ENCODE measurements at places on chromosomes 5 and 9. TPM values are rescaled to one million over a fixed set of nuclear protein-coding genes. Genes with fewer than 3 reads are reported as not detected.

DNA sequence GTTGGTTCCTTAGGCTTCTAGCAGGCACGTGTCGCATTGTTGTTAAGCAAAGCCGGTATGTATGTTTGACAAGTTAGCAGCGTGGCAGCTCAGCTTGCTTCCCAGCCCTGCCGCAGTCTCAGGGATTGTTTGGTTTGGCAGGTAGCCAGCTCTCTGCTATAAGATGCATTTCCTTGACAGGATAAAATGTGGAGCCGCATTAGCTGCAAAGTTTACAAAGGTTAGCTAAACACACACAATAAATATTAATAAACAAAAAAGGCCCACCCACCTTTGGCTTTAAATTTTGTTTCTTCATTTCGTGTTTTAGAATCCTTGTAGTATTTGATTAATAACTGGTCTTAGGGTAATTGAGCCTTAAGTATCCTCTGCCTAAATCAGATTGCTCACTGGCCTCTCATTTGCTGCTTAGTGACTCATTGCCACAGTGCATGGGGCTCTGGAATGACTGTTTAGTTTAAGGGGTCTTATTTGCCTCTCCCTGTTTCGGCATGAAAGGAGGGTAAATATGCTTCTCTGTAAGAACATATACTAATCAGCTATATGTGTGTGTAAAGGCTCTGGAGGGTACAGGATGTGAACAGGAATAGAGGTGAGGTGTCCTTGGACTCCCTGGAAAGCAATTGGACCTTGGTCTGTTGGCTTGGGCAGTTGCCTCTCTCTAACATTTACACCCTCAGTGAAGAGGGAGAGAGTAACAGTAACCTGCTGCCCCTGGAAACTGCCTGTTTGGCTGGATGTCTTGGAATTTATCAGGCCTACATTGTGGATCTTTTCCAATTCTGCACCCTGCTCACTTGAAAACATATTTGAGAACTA is 122.0 kb downstream of the GDNF start:
- DNase-seq = no peak

DNA sequence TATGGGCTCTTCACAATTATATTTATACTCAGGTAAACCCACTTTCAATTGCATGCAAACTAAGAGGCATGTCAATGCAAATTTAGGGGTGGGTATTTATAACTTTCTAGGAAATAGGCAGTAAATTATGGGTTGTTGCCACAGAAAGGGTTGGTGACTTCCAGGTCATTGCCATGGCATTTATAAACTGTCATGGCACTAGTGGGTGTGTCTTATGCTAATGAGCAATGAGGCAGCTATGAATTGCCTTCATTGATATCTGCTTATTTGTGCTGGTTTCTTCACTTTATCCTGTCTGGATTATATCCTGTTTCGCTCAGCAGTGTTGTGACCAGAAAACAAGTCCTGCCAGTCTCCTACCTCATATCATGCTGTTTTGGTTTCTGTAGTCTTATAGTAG is 597.3 kb upstream of the DAB2 start:
- DNase-seq = no peak

DNA sequence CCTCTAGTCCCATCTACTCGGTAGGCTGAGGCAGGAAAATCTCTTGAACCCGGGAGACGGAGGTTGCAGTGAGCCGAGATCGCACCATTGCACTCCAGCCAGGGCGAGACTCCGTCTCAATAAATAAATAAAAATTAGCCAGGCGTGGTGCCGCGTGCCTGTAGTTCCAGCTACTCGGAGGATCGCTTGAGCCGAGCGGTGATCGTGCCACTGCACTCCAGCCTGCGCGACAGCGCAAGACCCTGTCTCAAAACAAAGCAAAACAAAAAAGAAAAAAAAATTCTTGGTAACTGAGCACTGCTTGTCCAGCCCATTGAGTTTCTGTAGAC is 710 bp upstream of the WDR55 start:
- no peak for DNase-seq

GRCh38 chr5:54844266-54844665 is 141.1 kb downstream of the ESM1 start:
- no peak for DNase-seq

GRCh38 chr9:108345826-108346225 is 510.0 kb downstream of the ACTL7B start:
- no peak for DNase-seq

GRCh38 chr5:83494666-83495065 is 23.1 kb downstream of the VCAN start:
- no peak for DNase-seq

DNA sequence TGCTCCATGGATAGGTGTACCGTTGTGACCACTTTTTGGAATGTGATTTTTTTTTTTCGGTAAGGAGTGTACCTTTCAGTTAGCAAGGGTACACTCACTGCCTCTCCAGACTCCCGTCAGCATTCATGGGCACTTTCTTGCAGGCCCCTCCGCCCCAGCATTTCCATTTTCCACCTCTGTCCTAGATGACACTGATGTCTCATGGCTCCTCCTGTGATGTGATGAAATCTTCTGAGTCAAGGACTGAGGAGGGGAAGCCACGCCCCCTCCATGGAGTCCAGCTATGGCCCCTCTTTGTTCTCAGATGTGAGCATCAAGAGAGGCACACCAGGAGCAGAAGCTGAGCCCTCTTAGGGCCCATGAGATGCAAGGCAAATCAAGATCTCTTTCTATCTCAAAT is 61.8 kb downstream of the CTSL start:
- DNase-seq = no peak

DNA sequence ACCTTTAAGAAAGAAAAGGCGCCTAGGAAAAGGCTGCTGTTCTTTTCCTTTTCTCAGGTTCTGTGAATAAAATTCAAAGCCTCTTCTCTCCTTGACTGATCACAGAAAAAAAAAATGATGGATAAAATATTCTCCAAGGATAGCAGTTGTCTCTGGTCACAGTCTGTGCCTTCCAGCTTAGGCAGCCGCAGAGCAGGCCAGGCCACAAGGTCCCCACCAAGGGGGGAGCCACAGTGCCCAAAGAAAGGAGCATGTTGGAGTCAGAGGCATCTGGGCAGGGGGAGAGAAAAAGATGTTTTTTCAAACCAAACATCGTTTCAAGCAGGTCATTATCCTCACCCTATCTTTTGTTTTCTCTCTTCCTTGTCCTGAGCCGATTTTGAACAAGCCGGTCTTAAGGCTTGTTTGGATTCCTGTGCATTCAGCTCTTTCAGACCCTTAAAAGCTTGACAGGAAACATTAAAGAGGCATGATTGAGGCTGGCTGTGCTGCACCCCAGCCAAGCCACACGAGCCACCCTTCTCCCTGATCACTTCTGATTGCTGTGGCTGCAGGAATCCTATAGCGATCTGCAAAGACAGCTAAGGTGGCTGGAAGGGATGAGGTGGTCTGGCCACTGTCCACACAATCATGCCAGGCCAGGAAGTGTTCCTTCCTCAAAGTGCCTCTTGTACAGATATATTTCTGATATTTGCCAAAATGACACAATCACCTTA is 284.6 kb upstream of the TLE4 start:
- DNase-seq = no peak

DNA sequence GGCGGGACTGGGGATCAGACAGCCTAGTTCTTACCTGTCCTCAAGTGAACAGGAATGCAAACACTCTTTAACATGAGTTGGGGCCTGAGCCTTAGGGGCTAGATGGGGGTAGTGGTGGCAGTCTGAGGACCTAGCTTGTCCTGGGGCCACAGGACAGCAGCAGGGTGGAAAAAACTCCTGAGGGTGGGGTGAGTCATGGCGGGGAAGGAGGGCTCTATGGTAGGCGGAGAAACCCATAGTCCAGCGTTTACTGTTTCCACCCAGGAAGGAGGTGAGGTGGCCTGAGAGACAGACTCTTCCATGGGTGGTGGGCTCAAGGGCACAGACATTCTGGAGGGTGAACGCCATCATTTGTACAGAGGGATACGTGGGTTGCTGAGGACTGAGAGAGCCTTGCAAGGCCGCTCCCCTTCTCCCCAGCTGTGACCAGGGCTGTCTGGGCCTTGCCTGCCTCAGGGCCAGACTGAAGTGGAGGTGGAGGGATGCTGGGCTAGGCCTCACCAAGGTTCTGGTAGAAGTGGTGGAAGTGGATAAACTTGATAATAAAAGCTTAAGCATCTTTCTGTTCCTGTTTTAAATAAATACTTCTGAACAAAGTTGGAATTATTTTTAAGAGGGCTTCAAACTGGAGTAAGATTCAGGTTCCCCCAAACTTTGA is 1.1 kb upstream of the TSPAN17 start:
- DNase-seq = no peak

DNA sequence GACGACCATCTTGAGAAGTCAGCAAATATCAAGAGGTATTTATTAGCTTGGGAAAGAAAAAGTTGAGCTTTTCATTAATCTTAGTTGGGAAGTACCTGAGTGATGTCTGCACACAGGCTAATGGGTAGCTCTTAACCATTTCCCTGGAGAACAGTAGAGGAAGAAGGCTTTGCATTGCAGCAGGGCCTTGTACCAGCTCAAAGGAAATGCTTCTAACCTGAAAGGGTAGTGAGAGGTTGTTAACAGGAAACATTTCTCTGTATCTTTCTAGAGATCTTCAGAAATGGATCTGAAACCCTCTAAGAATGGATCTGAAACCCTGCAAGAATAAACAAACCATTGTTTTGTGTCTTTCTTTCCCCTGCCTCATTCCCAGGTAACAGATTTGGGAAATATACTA is 393.3 kb downstream of the PLK2 start:
- no peak for DNase-seq

DNA sequence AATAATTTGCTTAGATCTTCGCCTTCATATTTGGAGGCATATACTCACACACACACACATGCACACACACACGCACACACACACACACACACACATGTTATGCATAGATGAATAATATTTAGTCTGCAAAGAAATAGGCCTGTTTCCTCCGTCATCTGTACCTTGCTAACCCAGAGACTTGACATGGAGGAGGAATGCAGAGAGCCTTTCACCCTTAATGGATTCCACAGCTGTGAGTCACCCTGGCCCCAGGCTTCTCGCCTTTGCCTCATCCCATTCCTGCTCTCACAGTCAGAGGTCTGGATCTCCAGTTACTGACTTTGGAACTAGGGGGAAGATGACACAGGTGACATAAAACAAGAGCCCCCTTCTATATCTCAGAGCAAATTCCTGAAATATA is 29.7 kb downstream of the ZNF462 start:
- DNase-seq = no peak

GRCh38 chr9:91433180-91433579 is 9.5 kb upstream of the NFIL3 start:
- DNase-seq = no peak

- no peak for DNase-seq
Observed at GRCh38 chr5:169628892-169629291, 8.2 kb upstream of the DOCK2 start.

- no peak for DNase-seq
Observed at GRCh38 chr9:107007402-107007801, 144.4 kb downstream of the ZNF462 start.

GRCh38 chr5:157603333-157604190 is 28.0 kb upstream of the ADAM19 start:
- no peak for DNase-seq

DNA sequence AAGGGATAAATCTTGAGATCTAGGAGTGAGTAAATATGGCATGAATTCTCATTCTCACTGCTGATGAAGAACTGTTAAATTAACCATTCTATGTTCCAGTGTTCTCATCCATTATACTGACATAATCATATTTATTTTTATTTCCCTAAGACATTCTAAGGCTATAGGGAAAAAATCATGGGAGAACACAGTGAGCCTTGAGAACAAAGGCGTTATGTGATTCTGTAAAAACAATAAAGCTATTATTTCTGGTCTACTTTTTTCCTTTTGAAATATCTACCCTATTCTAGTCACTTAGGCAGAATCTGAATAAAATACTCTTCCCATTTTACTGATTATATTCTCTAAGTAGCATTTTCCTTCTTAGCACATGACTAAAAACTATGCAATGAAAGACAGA is 155.7 kb upstream of the ADAMTS16 start:
- DNase-seq = no peak

DNA sequence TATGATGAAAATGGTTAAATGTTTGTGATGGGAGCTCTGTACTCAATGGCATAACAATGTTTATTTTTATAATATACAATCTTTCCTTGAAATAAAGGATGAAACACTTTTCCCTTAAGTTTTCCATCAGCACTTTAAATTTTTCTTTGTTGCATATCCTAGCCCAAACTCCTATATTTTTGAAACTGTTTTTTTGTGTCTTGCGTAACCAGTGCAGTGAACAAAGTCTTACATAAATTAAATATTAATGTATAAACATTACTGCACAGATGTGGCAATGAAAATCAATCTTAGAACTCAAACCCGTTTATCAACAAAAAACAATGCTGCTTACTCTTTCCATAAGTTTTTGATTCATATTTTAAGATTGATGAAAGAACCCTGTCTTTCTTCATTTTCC is 34.1 kb upstream of the IL31RA start:
- no peak for DNase-seq

DNA sequence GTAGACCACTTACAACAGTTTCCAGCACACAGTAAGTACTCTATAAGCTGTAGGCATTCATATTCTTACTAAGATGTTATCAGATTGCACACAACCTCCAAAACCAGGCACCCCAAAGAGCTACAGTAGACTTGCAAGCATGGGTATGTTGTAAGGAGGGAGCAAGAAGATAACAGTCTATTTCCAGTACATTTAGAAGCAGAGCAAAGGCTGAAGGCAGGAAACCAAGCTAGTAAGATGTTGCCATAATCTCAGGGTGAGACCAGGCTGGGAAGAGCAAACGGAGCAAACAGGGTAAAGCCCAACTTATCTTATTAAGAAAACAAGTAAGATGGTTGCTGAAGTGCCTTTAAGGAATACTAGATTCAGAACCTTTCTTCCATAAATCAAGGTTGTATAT is 161.1 kb downstream of the GLIS3 start:
- no peak for DNase-seq

DNA sequence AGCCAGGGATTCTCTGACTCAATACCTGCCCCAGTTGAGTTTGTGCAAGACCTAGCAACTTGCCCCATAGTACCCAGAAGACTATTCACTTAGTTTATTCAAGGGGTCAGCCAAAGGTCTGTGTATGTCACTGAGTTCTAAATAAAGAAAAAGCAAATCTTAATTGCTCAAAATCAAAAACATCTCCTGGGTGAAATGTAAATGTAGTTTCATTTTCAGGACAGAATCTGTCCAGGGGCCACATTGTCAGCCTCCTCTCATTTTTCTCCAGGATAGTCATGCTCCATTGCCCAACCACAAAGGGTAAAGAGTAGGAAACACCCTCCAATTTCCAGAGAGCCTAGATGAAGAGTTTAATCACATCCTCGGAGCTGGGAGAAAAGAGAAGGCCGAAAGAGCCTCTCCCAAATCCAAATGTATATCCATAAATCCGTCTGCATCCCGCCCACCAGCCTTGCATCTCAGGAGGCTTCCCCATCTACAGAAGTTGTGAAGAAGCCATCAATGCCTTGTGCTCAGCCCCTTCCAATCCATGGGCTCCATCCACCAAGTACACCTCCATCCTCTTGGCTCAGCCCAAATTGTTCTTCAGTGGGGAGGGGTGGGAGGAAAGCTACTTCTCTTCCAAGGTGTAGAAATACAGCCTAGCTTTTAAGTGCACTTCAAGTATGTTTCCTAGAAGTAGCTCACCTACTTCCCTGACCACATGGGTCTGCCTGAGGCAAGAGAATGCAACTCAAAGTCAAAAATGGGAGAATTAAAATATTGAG is 26.9 kb downstream of the ADAM19 start:
- DNase-seq = no peak

The SIT1 gene
- total RNA-seq = 1.5 TPM

The QRFP gene
- total RNA-seq = not detected

The CER1 gene
- not detected for total RNA-seq

The ZNF169 gene
- 2.6 TPM for total RNA-seq

The GLIPR2 gene
- 16.7 TPM for total RNA-seq

The MEIKIN gene
- total RNA-seq = not detected

Measured in right cardiac atrium (tissue), 5 donors.